ENCODE measurements at places on chromosomes 11 and 22.

DNA sequence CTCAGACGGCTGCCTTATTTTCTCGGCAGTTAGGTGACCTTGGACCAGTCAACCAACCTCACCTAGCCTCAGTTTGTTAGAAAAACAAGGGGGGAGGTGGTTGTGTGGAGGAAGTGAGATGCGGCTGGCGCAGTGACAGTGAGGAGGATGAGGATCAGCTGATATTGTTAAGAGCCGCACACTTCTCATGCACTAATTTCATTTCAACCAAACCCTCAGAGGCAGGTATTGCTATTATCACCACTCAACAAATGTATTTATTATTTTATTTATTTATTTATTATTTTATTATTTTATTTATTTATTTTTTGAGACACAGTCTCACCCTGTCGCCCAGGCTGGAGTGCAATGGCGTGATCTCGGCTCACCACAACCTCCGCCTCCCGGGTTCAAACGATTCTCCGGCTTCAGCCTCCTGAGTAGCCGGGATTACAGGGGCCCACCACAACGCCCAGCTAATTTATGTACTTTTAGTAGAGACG is 2.1 kb downstream of the LGALS1 start:
- no peak for DNase-seq

- DNase-seq = no peak
Observed at GRCh38 chr11:33722590-33723234, 13.5 kb downstream of the CD59 start.

DNA sequence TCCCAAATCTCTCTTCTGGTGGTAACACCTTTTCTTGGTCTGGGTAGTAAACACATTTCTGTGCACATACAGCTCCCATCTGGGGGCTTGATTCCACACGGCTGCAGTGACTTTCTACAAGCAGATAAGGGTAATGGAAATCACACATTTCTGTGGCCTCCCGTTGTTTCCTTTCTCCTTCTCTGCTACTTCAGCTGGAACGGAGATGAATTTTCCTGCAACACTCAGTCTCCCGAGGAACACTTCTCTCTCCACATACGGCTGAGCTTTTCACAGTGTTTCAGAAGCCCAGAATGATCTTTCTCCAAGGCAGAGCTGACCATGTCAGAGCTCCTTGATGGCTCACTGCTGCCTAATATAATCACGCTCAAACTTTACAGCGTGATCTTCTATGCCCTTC is 364.3 kb upstream of the NARS2 start:
- DNase-seq = no peak

- DNase-seq = no peak
Observed at GRCh38 chr11:74493791-74494630, 487 bp upstream of the LIPT2 start.

DNA sequence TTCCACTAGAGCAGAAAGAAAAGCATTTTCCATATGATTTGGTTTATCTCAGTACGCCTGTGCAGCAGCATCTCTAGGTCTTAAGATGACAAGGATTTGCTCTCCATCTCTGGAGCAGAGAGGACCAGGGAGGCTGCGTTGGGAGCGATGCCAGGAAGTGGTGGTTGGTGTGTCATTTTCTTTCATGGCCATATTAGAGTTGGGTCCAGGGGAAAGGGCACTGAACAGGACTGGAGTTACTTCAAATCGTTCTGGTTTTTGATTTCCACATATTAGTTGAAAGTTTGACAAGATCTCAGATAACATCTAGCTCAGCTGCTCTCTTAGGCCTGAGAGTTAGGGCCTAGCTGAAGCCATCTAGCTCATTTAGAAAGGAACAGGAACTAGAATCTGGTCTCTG is 157.7 kb downstream of the ADAMTS15 start:
- DNase-seq = no peak

DNA sequence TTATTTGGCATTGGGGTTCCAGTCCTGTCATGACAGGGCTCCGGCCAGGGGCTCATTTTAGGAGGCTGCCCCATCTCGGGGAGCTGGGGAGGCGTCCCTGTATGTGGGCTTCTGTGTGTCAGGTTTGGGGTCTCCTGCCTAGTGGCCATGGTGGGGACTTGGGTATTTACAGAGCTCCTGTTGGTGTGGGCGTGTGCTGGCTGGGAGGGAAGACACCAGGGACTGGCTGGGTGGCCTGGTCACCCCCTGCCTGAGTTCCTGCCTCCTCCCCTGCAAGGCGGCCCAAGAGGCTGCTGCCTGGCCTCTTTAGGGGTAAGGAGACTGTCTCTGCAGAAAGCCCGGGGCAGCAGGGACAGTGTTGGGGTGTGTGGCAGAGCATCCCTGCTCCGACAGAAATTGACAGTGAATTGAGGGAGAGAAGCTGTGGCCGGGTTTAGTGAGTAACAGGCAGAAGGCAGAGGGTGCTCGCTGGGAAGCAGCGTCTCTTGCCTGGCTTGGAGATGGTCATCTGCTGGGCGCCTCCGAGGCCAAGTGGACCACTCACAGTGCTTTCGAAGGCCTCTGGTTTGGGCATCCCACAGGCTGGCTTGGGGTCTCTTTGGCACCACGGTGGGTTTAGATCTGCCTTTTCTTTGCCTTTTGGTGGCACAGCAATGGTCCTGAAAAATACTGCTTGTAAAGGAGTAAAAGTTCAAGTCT is 40.3 kb upstream of the GRAMD4 start:
- no peak for DNase-seq

DNA sequence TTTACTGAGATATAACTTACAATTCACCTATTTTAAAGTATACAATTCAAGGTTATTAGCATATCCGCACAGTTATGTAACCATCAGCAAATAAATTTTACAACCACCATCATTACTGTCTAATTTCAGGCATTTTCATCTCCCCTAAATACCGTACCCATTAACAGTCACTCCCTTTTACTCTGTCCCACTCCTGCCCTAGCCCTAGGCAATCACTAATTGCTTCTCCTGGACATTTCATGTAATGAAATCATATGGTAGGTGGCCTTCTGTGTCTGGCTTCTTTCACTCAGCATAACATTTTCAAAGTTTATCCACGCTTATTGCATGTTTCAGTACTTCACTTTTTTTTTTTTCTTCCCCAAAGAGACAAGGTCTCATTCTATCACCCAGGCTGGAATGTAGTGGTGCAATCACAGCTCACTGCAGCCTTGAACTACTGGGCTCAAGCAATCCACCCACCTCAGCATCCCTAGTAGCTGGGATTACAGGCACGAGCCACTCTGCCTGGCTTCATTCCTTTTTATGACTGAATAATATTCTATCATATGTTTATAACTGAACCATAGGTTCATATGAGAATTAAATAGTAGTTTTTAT is 61.4 kb upstream of the CHRM4 start:
- DNase-seq = no peak

GRCh38 chr22:23002612-23003180 is 67.6 kb upstream of the GNAZ start:
- no peak for DNase-seq

DNA sequence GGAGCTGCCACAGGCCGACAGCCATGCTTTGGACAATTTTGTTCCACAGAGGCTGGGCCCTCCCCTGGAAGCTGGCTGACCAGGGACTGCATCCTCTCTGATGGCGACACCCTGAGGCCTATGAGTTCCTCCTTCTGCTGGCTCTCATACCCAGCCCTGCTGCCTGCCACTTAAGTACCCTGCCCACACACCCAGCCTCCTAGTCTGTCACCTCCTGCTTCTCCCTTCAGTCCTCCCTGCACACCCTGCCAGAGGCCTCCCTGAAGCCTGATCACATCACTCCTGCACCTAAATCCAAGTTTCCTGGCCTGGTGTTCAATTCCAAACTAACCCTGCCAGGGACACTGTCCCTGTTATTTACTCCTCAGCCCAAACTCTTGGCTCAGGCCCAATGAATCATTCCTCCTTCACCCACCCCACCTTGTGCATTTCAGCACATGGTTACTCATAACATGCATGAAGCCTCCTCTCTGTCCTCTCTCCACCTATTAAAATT is 136.7 kb upstream of the NECTIN1 start:
- no peak for DNase-seq
